Stimulated activated CD8-positive, alpha-beta memory T cell treated with anti-CD3 and anti-CD28 coated beads, Interleukin-2, amount 100 ng/mL, for 1 hour (primary cell): ENCODE measurements at places on chromosomes 3 and 15.

DNA sequence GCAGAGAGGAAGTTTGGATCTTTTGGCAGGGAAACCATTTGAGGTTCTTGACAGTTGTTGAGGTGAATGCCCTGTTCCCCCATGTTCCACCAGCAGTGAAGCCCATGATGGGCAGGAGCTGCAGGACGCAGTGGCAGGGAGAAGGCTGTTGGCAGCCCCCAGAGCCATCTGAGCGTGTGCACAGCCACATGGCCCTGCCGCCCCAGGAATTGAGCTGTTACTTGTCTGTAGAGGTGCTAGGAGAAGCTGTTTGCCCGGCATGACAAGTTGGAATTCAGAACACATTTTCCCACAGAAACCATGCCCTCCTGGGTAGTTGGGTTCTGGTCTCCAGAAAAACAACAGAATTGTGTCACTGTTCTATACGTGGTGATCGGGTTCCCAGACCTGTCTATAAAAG lies 218.2 kb upstream of the NR2E3 start:
- DNase-seq: no peak

- DNase-seq: no peak
Observed at GRCh38 chr3:176562331-176562730, 635.0 kb downstream of the TBL1XR1 start.

DNA sequence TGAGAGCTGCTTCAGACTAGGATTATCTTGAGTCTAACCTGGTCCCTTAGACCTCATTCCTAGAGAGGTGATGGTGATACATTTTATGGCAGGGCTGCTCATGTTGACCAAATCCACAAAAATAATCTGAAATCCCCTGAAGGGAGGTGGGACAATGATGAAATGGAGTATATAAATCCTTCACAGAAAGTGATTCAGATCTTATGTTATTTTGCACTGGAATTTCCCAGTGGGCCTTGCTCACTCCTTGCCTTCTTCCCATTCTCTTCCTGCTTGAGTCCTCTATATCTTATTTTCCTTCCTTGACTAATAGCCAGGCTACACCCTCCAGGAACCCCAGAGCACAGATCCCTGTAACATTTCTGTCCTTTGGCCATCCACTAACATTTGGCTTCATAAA lies 10.4 kb upstream of the TMEM202 start:
- DNase-seq: no peak

DNA sequence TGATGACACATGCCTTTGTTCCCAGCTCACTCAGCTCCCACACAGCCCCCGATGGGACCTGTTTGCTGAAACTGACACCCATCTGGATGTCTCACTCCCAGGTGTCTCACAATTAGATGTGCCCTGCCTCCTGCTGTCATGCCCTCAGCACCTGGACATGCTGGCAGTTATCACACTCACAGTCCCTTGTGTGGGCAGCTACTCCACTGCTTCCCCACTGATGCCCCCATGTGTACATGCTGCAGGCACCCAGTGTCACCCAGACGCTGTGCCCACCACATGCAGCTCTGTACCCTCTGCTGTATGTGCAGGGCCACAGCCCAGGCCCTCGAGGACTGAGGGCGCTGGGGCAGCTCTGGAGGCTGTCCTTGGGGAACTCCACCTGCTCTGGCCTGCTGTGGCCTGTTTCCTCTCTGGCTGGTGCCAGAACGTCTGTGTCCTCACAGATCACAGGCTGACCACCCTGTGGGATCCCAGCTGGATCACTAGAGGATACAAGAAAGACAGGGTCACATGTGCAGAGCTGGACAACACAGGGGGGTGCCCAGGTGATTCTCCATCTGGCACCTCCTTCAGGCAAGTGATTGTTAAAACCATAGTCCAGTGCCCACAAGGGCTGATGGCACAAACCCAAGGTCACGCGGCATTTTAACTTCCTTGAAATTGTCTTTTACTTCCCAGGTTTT lies 14.0 kb downstream of the C3orf22 start:
- DNase-seq: no peak

DNA sequence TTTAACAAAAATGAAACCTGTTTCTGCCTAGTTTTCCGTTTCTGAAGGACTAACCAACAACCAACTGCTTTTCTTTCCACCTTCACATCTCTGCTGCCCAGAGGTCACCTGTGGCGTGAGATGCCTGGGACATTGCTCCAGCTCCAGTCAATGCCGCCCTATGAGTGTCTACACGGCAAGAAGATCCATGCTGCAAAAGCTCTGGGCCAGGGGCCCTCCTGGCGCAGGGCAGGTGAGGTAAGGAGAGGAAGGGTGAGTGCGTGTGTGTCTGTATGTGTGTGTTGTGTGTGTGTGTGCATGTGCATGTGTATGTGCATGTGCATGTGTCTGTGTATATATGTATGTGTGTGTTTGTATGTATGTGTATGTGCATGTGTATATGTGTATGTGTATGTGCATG lies 131.4 kb downstream of the NSMCE3 start:
- no peak for DNase-seq

- no peak for DNase-seq
Observed at GRCh38 chr3:9404680-9405079, 7.3 kb downstream of the SETD5 start.

DNA sequence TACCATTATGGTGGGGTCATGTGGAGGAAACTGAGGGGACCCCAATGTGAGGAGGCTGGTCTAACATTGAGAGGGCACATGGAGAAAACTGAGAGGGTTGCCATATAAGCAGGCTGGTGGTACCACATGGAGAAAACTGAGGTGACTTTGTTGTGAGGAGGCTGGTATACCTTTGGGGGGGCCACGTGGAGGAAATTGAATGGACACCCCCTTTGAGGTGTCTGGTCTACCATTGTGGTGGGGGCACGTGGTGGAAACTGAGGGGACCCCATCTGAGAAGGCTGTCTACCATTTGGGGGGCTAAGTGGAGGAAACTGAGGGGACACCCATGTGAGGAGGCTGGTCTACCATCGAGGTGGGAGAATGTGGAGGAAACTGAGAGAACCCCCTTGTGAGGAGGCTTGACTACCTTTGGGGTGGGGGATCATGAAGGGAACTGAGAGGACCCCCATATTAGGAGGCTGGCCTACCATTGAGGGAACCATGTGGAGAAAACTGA lies 163.8 kb downstream of the FBLN2 start:
- DNase-seq: no peak

- DNase-seq: no peak
Observed at GRCh38 chr3:29282427-29283230, 1.8 kb downstream of the RBMS3 start.

GRCh38 chr3:13706886-13707285 lies 158.0 kb downstream of the FBLN2 start:
- DNase-seq: no peak

- DNase-seq: no peak
Observed at GRCh38 chr3:52370531-52370930, 54.4 kb downstream of the DNAH1 start.

GRCh38 chr3:122730240-122730639 lies 49.6 kb downstream of the PARP14 start:
- DNase-seq: no peak

GRCh38 chr15:69613988-69614387 lies 161.4 kb downstream of the RPLP1 start:
- DNase-seq: no peak

GRCh38 chr15:65032801-65033537 lies 3.5 kb upstream of the MTFMT start:
- no peak for DNase-seq

- DNase-seq: no peak
Observed at GRCh38 chr3:150247441-150247840, 160.7 kb upstream of the TSC22D2 start.

DNA sequence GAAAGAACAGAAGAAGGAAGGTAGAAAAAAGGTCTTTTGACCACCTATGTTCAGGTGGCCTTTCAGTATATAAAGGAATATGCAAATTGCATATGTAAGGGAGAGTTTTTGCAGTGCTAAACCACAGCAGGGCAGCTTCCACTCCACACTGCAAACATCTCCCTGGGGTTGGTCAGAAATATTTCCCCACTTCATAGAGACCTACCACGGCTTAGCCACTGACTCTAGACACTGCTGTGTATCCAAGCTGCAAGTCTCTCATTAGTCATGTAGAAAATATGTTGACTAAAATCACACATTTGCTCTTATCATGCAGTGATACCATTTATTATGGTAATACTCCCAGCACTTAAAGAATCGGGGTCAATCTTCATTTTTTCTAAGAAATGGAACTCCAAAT lies 214.9 kb upstream of the NR2F2 start:
- no peak for DNase-seq

GRCh38 chr3:42090973-42091731 lies at the start of gene TRAK1:
Gene TRAK1, plus strand, starts transcription at chr3:42091357. Its CDS starts 113 bp downstream, at chr3:42091470.
- DNase-seq: no peak

DNA sequence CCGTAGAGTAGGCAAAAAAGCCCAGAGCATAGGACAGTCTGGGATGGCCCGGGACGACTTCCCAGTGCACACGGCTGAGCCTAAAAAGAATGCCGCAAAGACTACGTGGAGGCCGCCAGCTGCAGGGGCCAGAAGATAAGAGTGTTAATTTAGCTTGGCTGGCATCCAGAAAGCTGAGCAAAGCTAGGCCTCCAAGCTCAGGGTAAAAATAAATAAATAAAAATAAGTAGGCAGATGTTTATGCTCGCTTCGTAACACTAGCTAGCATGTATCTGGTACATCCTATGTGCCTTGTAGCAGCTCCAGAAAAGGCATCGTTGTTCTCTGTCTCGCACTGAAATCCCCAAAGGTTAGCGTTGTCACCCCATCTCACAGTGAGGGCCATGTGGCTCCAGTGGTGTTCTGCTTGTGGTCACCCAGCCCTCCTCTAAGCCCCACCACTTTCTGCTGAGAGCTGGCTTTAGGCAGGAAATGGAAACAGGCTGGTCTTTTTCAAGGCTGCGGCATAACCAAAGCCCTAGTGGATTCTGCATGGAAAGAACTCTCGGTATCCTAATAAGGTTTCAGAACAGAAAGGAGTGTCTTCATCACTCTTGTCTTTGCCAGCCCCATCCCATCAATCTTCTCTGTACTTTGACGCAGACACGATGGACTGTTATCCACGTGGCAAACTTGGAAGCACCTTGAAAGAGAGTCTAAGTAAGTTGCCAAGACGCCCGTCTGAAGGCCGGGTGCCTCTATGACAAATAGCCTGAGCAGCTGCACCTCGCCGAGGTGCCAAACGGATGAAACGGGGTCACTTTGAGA lies 58.1 kb upstream of the MEF2A start:
- DNase-seq: no peak

DNA sequence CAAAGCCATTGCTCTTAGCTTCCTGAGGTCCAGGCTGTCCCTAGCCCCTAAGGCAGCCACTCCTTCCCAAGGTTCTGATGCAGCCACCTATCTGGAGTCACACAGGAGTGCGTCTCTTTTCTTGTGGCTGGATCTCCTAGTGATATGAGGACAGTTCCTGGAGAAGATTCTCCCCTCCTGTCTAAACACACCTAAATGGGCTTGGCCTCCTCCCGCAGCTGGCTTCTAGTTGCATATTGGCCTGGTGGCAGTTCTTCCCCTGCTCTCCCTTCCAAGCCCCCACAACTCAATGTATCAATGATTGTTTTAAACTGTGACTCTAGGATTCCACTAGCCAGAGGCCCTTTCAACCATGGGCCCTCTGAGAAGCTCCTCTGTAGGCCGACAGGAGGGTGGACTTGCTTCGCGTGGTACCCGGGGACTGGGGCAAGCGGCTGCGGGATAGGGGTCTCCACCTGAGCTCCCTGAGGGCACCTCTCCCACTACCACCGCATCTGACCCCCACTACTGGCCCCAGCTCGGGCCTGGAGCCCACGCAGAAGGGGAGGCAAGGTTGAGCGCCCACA lies 1.4 kb downstream of the ITGA11 start:
- DNase-seq: no peak

GRCh38 chr3:33099701-33100100 lies 2.8 kb upstream of the GLB1 start:
- no peak for DNase-seq

- DNase-seq: no peak
Observed at GRCh38 chr3:8516047-8516661, 14.5 kb downstream of the LMCD1 start.

GRCh38 chr3:52089691-52090090 lies 33.3 kb upstream of the DUSP7 start:
- no peak for DNase-seq

DNA sequence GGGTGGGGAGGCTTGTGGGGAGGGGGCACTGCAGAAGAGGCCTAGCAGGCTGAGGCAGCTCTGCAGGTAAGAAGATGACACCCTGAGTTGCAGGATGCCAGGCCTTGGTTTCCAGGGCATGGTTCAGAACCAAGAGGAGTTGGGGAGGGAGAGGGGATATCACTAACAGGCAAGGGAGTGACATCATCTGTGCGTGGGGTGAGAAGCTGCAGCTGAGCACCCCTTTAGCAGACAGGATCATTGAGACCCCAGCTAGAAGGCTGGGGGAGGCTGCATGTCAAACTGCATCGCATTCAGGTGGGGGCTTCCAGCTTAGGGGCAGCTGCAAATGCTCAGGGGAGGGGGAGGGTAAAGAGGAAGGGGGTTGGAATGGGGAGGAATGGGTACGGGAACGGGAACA lies 23.0 kb downstream of the CACNA2D2 start:
- no peak for DNase-seq

- no peak for DNase-seq
Observed at GRCh38 chr3:175384569-175384968, 525.4 kb downstream of the NAALADL2 start.

GRCh38 chr15:55770806-55771205 lies 27.9 kb upstream of the PRTG start:
- no peak for DNase-seq

DNA sequence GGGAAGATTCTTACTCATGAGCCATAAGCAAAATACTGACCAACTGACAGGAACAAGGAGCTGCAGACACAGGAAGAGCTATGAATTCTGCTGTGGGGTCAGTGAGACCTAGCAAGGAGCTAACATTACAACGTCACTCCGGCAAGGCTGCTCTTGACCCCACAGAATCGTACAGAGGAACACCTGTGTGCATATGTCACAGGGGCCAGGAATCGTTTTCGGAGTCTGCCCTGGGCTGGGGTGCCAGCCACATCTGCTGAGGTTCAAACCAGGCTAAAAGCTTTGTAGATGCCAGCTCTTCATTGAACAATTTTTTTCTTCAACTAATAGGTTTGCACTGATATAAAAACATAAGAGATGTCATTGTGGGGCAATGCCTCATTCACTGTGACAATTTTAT lies 82.6 kb downstream of the LRRK1 start:
- no peak for DNase-seq

DNA sequence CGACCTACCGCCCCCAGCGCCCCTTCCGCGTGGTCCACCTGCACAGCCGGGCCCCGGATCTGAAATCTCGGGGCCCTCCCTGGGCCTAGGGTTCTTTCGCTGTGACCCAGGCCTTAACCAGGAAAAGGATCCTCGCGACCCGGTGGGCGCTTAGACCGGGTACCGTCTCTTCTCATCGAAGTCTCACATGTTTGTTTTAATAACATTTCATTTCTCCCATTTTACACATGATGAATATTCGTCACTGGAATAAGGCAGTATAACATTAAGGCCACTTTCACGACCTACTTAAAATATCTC lies 277 bp upstream of the DALRD3 start:
- DNase-seq: no peak

GRCh38 chr15:85711580-85712192 lies 83.0 kb downstream of the KLHL25 start:
- DNase-seq: no peak
